Right cardiac atrium (tissue), 5 donors: ENCODE measurements at places on chromosomes 1 and 21. TPM values are rescaled to one million over a fixed set of nuclear protein-coding genes. Genes with fewer than 3 reads are reported as not detected.

EXTL1 gene
- 0.78 TPM for total RNA-seq

NTMT2 gene
- 1.3 TPM for total RNA-seq

ACKR1 gene
- 2.7 TPM for total RNA-seq

CSTB gene
- total RNA-seq = 30.3 TPM

CNIH3 gene
- 2.1 TPM for total RNA-seq

KRTAP11-1 gene
- not detected for total RNA-seq

APCS gene
- not detected for total RNA-seq

SLFNL1 gene
- 0.32 TPM for total RNA-seq

BSND gene
- not detected for total RNA-seq

OR14K1 gene
- not detected for total RNA-seq

LIPI gene
- not detected for total RNA-seq

ZNF672 gene
- 52.7 TPM for total RNA-seq

EDARADD gene
- total RNA-seq = 0.18 TPM

PLA2G4A gene
- 6.7 TPM for total RNA-seq

HRNR gene
- total RNA-seq = not detected

MROH7 gene
- 7.5 TPM for total RNA-seq

RORC gene
- total RNA-seq = 8.2 TPM

SERINC2 gene
- 1.3 TPM for total RNA-seq

C8B gene
- total RNA-seq = not detected

FNDC5 gene
- 101 TPM for total RNA-seq

ENTREP3 gene
- 14.6 TPM for total RNA-seq

KIF26B gene
- total RNA-seq = 0.29 TPM

PIK3R3 gene
- 49.8 TPM for total RNA-seq

CBS gene
- 13.3 TPM for total RNA-seq

GREM2 gene
- 0.09 TPM for total RNA-seq

UBASH3A gene
- 0.29 TPM for total RNA-seq

VANGL2 gene
- total RNA-seq = 8.3 TPM

TEX35 gene
- 0.26 TPM for total RNA-seq

FAM110D gene
- 2.4 TPM for total RNA-seq

OR2T12 gene
- total RNA-seq = not detected

PLA2G2C gene
- not detected for total RNA-seq

GPR3 gene
- 3.3 TPM for total RNA-seq

ARTN gene
- total RNA-seq = 0.50 TPM

LRRIQ3 gene
- 0.91 TPM for total RNA-seq

C1QA gene
- total RNA-seq = 156 TPM

RGS8 gene
- total RNA-seq = not detected

CD48 gene
- total RNA-seq = 2.6 TPM
